ENCODE measurements at places on chromosomes 13 and 19. TPM values are rescaled to one million over a fixed set of nuclear protein-coding genes. Genes with fewer than 3 reads are reported as not detected.

DNA sequence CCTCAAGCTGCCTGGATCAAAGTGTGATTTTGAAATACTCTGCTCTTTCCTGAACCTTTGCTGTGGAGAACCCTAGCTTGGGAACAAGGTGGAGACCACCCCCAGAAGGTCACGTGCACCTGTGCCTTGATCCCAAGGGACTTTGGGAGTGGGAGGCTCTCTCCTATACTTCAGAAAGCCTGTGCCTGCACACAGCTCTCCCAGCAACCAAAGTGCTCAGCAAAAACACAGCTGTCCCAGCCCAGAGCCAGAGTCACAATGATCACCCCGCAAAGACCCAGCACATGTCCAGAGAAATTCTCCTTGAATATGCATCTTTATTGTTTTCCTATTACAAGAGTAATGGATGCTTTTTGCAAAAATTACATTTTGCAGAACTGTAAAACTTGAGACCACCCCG, 43.4 kb downstream of the TNFRSF19 start:
- no peak for DNase-seq

- DNase-seq, result no peak
Measured at GRCh38 chr13:44609137-44609536, 33.0 kb upstream of the TSC22D1 start.

- no peak for DNase-seq
Measured at GRCh38 chr13:57948884-57949283, 317.3 kb downstream of the PCDH17 start.

DNA sequence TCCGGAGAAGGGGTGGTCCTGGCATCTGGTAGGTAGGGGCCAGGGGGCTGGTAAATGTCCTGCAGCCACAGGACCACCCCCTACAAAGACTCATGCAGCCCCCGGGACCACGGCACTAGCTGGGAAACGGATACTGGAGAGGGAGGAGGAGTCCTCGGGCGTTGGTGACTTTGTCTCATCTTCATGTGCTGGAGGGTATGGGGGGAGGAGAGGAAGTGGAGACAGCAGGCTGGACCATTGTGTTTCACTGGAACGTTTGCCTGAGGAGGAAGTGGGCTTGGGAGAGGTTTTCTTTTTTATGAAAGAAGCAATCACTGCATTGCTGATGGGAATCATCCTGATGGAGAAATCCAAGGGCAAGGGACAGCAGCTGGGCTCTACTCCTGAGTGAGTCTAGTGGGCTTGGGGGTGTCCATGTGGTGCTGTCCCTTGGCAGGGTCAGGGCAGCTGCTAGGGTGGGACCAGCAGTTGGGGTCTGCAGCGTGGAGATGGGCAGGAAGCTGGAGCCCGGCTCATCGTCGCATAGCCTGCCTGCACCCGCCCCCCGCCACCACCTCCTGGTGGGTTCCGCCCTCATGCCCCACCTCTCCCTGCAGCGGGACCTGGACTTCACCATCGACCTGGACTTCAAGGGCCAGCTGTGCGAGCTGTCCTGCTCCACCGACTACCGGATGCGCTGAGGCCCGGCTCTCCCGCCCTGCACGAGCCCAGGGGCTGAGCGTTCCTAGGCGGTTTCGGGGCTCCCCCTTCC, 1.7 kb upstream of the ADM5 start:
- DNase-seq, result no peak

The SNRPD2 gene
- 852 TPM for total RNA-seq

- no peak for DNase-seq
Measured at GRCh38 chr13:20571676-20572075, 4.7 kb downstream of the IFT88 start.
